ENCODE measurements at places on chromosomes 1 and 21.

- DNase-seq, result no peak
Observed at GRCh38 chr1:191348328-191348727, 809.9 kb upstream of the RGS18 start.

DNA sequence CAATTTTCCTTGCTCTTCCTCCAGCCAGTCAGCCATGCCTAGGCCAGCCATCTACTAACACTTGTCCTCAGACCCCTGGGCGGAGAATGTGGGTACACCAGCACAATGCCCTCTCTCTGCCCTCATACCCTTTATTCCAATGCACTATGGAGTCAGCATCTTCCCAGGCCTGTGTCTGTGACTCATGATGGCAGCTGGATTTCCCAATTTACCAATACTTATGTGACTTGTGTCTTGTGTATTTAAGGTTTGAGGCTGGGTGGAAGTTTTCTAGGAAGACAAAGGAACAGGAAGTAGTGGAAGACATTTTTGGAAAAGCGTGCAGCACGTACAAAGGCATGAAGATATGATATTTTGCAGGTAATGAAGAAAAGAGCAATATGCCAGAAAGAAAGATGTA is 114.3 kb downstream of the NMNAT2 start:
- no peak for DNase-seq

DNA sequence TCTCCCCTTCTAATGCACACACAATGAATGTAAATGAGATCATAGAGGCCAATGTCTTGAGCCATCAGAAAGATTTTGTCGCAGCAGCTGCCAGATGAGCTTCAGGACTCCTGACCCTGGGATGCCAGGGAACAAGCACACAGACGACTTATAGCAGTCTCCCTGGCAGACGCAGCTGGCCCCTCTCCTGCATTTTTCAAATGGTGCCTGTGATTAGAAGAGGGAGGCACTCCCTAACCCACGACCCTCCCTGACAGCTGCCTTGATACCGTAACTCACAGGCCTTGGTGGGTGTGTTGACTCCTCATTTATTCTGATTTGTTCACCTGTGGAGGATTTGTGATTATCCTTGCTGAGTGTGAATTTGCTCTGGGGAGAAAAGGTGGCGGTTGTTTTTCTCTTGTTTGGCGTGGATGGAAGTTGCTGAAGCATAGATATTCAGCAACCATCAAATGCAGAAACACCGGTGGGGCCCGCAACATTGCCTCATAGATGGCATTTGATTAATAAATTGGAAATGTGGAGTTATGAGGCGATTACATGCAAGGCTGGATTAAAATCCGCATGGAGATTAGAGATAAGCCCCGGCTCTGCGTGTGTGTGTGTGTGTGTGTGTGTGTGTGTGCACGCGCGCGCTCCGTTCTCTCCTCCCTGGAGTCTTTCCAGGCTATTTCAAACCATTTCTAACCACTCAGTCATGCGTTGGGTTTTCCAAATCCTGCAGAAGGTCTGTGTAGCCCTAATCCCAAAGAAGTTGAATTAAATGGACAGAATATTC is 2.1 kb upstream of the RD3 start:
- DNase-seq, result no peak

DNA sequence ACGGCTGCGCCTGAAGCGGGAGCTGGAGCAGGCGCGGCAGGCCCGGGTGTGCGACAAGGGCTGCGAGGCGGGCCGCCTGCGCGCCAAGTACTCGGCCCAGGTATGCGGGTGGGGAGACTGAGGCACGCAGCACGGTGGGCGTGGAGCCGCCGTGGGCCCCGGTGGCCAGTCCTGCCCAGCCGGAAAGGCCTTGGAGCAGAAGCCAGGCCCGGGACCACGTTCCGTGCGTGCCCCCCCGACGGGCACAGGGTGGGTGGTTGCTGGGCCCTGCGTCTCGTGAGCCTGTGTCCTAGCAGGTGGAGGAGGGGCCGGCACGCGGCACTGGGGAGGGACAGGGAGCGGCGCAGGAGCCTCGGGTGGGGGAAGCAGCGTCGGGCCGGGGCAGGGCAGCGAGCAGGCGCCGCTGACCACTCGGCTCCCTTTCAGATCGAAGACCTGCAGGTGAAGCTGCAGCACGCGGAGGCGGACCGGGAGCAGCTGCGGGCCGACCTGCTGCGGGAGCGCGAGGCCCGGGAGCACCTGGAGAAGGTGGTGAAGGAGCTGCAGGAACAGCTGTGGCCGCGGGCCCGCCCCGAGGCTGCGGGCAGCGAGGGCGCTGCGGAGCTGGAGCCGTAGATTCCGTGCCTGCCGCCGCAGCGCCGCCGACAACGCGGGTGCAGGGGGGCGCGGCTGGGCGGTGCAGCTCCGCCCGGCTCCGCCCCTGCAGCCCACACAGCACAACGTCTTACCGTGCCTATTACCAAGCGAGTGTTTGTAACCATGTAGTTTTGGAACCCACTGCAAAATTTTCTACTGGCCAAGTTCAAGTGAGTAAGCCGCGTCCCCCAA is 78.2 kb downstream of the SKI start:
- no peak for DNase-seq

DNA sequence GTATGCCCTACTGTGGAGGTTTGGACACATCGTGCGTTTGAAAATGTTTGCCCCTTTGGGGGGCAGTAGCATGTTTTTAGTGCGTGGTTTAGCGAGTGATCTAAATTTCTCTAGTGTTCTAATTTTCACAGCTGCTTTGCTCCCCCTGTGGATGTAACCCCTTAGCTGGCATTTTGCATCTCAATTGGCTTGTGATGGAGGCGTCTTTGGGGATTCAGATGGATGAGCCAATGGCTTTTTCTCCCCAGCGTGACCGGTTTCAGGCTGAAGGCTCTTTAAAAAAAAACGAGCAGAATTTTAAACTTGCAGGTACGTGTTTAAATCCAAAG is 836 bp downstream of the CDC7 start:
- peak; percentile 68 for DNase-seq

DNA sequence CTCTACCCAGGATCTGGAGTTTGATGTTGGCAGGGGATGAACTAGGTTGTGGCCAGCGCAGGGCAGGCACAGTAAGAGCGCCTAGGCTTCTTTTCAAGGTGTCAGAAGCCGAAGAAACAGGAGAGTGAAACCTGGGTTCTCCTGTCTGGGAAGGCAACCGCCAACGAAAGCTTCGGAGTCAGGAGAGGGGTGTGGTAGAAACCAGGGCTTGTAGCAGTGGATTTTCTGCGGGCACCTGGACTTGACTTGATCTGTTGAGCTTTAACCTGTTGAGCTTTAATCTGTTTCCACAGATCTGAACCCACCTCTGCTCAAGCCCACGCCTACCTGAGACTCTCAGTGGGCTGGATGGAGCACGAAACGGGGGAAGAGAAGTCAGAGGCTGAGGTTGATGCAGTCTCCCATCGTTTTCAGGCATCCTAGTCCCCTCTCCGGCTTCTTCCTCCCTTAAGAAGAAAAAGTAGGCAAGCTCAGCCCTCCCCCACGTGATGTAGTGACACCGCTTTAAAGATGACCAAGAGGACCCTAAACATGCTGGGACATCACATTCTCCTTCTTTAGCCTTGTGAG is 9.3 kb downstream of the HLX start:
- DNase-seq, result no peak

GRCh38 chr1:240935920-240936319 is 324.0 kb upstream of the GREM2 start:
- no peak for DNase-seq

DNA sequence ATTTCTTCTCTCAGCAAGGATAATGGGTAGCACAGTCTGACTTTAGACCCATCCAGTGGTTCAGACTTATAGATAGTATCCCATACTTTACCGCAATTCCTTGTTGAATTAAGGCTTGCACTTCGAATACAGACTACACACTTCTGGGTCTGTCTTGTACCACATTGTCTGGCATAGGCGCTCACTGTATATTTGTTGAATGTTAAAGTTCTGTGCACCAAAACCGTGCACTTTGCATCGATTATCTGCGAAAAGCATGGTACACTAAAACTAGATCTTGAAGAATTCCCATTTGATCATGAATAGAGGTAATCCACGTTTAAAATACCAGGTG is 556 bp upstream of the RYR2 start:
- DNase-seq, result no peak

- DNase-seq, result no peak
Observed at GRCh38 chr21:20016435-20017005, 981.7 kb upstream of the NCAM2 start.

DNA sequence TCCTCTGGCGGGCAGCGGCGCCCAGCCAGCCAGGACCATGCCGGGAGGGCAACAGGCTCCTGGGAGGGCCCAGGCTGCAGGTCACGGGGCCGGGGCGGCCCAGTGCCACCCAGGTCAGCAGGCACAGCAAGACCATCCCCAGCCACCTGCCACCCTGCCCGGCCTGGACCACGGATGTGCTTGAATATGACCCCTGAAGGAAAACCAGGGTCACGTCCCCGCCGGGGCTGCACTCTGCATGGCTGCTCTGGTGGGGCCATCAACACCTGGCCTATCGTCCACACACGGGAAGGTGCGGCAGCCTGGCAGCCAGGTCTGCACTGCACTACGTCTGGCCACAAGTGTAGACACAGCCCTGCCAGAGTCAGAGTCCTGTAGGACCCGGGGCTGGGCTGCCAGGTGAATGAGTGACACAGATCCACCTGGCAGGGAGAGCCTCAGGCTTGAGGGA is 6.9 kb downstream of the WNT9A start:
- DNase-seq, result peak; percentile 8

DNA sequence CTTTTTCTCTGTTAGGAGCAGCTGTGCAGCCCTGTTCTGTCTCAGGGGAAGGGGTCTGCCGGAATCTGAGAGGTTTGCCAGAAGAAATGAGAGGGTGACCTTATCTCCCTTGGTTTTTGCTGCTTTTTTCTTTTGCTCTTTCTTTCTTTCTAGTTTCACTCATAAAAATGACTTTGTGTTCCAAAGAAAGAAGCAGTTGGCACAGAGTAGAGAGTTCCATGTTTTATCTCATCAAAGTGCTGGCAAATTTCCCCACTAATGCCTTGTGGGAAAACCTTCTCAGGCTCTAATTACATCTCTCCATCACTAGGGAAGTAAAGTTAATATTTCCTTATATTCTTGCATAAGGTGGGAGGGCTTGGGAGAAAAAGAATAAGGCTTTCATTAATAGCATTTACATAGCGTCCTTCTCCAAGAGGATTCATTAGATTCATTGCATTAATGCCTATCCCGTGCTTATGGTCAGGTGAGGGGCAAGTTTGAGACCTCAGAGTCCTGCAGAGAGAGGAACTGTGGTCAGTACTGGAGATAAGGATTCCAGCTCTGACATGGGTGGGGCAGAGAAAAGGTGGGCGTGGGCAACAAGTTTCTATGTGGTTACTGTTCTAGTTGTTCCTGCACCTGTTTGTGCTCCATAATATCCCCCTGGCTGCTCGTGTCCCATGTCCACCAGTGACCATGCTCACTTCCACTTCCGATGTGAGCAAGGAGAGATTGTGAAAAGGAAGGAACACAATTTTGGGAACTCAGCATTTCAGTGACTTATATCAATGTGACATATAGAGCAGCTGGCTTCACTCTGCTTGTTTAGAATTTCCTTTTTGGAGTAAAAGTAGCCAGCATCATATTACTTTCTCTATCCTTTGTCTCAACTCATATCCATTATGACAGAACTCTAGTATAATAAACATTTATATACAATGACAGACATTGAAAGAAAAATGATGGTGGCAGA is 79.5 kb downstream of the DISC1 start:
- DNase-seq, result no peak

DNA sequence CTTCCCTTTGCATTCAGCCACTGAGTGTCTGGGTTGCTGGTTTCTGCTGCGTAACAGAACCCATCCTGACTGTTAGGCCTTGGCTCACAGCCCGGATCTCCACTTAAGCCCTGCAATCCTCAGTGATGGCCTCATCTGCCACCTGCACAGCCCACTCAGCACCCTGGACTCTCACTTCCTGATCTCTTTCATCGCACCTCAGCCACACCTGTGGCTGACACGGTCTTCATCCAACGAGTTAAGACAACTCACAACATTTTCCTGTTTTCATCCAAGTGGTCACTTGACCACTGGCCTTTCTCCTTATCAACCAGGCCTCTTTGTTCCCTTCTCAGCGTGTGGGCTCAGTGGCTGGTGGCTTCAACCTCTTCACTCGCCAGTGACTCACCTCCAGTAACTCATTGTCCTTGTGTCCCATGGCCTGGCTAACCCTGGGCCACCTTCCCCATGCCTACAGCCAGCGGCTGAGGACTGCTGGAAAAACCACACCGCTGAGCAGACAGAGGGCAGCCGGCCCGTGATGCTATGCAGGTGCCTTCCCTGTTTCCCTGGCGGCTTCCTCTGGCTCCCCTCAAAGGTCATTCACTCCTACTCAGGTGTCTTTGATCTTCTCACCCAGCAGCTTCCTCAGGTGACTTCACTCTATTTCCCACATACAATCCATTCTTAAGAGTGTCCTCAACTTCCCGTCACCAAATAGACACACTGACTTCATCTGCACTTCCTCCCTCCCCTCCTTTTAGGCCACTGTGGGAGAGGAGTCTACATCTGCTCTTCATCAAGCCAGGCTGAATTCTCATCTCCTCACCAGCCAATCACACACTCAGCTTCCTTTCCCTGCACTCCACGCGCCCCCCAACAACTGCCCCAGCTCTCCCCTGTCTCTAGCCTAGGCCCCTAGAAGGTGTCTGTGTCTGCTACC is 19.9 kb upstream of the EDN2 start:
- DNase-seq, result no peak

- DNase-seq, result no peak
Observed at GRCh38 chr1:24751833-24752232, 6.6 kb downstream of the CLIC4 start.

DNA sequence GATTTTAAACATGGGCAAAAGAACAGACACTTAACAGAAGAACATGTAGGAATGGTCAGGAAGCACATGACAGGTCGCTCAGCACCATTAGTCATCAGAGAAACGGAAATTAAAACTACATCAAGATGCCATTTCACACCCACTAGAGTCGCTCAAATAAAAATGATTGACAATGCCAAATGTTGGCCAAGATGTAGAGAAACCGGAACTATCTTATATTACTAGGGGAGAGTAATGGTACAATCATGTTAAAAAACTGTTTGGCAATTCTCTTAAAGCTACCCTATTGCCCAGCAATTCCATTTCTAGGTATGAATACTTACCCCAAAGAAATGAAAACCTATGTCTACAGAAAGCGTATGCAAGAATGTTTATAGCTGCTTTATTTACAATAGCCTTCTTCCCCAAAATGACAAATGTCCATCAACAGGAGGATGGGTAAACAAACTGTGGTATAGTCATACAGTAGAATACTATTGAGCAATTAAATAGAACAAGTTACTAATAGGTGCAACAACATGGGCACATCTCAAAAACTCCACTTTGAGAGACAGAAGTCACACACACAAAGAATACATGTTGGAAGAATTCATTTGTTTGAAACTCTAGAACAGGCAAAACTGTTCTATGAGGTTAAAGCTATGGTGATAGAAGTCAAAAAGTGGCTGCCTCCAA is 92.8 kb downstream of the ETS2 start:
- no peak for DNase-seq

Data from T-helper 2 cell (primary cell).